HL-60 (cell line): ENCODE measurements at places on chromosomes 16 and 17.

GRCh38 chr17:1591474-1592090, 29.0 kb upstream of the PITPNA start:
- DNase-seq, result no peak

- no peak for DNase-seq
These were observed 20.4 kb downstream of the CDR2 start for GRCh38 chr16:22353933-22354541.

- DNase-seq, result no peak
These were observed 95.9 kb downstream of the METRNL start for GRCh38 chr17:83175119-83175821.

DNA sequence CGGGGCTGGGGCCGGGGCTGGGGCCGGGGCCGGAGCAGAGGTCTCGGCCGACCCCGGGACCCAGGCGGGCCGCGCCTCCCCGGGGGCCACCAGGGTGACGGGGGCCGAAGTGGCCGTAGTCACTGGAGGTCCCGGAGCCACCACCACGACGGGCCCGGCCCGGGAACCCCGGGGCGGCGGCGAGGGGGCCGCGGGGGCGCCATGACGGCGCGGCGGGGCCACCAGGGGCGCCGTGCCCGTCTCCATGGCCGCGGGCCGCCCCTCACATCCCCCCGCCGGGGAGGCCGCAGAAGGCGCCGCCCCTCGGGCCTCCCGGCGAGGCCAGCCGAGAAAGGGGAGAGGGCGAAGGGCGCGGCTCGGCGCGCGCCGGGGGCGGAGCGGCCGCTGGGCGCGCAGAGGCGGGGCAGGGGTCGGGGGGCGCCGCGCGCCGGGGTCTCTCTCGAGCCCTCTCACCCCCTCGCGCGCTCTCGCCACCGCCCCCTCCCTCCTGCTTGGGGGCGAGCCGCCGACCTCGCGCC, 297 bp downstream of the TBC1D10B start:
- no peak for DNase-seq

DNA sequence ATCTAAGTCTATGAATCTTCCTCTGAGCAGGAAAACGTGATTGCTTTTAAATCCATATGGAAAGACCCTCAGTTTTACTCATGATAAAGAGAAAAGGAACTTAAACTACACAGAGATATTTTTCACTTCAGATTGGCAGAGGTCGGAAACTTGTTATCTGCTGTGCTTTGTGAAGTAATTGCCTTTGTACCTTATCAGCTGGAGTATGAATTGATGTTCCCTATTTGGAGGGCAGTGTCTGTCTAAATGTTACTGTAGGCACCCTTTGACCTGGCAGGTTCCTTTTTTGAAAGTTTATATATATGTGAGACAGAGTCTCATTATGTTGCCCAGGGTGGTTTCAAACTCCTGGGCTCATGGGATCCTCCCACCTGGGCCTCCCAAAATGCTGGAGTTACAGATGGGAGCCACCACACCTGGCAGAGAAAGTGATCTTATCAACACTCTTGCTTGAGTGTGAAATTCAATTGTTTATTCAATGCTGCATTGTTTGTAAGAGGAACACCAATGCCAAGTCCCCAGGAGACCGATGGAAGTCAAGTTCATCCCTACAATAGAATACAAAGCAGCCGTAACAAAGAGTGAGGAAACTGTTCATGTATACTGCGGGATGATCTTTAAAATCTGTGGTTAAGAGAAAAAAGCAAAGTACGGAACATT, 52.3 kb downstream of the ABCC1 start:
- DNase-seq, result no peak

GRCh38 chr16:2963074-2963722, 877 bp upstream of the KREMEN2 start:
- no peak for DNase-seq

DNA sequence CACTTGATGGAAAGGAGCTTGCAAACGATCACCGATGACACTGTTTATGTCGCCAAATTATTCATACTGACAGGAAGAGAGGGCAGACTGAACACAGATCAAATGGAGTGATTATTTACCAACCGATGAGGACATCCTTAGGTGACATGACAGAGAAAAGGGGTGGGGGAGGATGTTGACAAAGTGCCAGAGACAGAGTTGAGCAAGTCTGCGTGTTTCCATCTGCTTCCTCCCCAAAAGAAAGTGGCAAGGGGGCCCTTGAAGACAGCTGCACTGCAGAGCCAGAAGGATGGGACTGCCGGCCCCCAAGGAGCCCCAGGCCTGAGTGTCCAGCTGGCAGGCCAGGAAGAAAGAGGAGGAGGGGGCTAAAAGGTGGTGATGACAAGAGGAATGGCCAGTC, 191.0 kb upstream of the RPL38 start:
- peak; percentile 63 for DNase-seq

- DNase-seq, result peak; percentile 37
These were observed 60.9 kb downstream of the CACNG1 start for GRCh38 chr17:67105213-67105612.

- no peak for DNase-seq
These were observed 7.1 kb upstream of the B4GALNT2 start for GRCh38 chr17:49125449-49125848.

GRCh38 chr17:76193591-76193990, 46.7 kb downstream of the RNF157 start:
- DNase-seq, result no peak

GRCh38 chr17:76909971-76910760, 42.0 kb downstream of the MGAT5B start:
- DNase-seq, result peak; percentile 1

DNA sequence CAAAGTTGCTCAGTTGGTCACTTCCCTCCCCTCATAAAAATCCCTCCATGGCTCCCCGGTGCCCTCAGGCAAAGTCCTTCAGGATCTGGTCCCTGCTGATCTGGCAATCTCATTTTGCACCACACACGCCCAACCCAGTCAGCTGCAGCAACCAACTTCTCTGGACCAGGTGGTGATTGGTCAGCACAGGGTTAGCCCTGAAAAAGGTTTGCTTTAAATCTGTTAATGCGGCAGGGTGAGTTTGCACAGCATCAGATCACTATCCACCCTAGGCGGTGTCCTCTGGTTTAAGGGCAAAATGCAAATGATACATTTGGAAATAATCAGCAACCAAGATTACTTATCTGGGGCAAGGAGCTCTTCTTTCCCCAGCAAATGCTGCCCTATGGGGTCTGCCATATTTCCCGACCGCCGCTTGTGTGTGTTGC, 42.9 kb upstream of the TNRC6C start:
- no peak for DNase-seq

DNA sequence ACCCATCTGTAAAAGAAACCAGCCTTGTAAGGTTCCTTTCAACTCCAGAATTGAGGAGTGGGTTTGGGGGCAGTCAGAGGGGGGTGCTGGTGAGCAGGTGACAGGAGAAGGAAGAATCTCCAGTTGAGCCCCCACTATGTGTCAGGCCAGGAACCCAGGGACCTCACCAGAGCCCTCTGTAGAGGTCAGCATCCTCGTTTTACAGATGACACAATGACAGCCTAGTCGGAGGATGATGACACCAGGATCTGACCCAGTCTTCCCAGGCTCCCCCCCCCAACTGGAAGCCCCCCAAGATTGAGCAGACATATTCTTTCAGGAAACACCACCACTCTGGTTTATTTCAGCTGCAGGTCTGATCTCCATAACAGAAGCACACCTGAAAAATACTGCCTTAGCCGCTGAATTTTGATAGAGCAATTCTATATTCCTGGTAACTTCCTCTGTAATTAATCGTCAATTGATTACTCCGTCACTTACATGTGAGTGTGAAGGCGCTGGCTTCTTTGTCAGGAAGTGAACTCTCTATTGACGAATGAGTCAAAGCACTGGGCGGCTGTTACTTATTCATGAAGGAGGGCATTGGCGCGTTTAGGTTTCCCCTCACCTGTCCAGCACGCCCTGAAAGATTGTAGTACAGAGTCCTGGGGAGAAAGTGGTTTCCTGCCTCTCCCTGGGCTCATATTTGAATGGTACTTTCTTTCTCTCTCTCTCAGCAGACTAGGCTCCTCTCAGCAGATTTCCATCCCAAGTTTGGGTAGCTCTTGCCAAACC, 21.2 kb downstream of the SOCS3 start:
- DNase-seq, result no peak

DNA sequence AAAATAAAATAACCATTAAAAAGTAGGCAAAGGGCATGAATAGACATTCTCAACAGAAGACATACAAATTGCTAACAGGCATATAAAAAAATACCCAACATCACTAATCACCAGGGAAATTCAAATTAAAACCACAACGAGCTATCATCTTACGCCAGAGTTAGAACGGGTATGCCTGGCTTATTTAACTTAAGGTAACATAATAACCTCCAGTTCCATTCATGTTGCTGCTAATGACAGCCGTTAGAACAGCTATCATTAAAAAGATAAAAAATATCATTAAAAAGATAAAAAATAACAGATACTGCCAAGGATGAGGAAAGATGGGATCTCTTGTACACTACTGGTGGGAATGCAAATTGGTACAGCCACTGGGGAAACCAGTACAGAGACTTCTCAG, 89.3 kb downstream of the GAS7 start:
- DNase-seq, result no peak

DNA sequence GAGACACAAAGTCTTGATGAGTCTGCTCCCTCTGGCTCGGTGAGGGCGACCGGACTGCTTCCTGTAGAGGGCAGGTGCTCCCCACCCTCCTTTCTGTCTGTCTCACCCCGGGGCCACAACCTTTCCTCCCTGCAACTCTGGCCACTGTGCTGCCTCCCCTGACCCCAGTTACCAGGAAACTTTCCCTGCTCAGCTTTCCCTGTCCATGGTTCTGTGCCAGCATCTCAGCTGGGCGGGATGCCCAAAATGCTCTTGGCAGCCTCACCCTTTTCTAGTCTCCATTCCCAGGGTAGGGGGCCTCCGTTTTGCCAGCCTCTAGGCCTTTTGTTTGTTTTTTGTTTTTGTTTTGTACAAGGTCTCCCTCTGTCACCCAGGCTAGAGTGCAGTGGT, 1.4 kb downstream of the PLD2 start:
- no peak for DNase-seq
